ENCODE measurements at places on chromosomes 6 and 20.

DNA sequence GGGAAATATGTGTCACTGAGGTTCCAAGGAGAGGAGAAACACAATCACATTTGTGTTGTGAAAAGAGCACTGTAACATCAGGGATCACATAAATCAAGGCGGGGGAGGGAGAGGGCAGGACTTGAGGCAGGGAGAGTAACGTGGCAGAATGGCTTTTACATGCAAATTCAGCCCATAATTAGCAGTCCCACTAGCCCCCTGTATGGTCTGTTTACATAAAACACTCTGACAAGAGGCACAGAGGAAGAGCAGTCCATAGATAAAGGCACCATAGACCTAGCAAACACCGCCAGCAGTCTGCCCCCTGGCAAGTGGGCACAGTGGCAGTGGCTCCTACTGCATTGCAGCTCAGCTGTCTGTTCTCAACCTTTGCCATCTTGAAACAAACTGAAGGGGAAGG, 82.7 kb downstream of the LYRM2 start:
- no peak for DNase-seq

GRCh38 chr20:48336597-48336996, 491.2 kb downstream of the PREX1 start:
- DNase-seq = no peak

GRCh38 chr6:83436674-83437073, 5.8 kb upstream of the ME1 start:
- no peak for DNase-seq

GRCh38 chr6:150196942-150197745, 54.3 kb downstream of the PPP1R14C start:
- DNase-seq = no peak

GRCh38 chr6:3371222-3371949, 85.5 kb downstream of the SLC22A23 start:
- DNase-seq = no peak

DNA sequence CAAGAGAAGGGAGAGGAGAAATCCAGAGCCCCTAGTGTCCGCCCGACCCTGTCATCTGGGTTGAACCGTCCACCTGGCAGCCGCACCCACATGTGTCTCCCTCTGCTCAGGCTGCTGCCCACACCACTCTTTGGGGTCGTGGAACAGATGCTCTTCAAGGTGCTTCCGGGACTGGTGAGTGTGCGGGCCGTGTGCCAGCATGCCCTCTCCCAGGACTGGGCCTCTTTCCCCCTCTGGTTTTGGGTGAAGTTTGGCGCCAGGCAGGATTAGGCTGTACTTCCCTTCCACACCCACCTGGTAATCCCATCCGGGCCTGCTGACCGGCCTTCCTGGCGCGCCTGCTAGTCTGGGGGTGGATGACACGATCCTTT, 7.9 kb downstream of the BPIFB3 start:
- DNase-seq = no peak

- DNase-seq = no peak
These were observed 32.3 kb downstream of the SNAP25 start for GRCh38 chr20:10250902-10251301.

GRCh38 chr6:32081168-32081990, 27.8 kb downstream of the TNXB start:
- DNase-seq = peak; percentile 96

DNA sequence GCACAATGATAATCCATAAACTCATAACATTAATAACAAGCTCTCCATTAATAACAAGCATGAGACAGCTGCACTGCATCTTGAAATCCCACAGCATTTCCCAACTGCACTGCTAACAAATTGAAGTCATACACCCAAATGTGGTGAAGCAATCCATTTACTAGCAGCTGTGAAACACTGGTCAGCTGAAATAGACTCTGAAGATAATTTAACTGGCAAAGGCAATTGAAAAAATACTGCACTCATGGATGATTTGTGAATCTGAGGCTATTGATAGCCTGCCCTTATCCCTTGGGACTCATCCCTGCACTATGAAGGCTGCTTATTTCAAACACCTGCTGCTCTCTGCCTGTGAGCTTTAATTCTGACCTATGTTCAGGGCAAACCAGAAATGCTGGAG, 49.1 kb upstream of the PLCB1 start:
- no peak for DNase-seq

- no peak for DNase-seq
These were observed 217.9 kb downstream of the PLCB4 start for GRCh38 chr20:9286501-9287461.

GRCh38 chr6:31776989-31777666, at the start of gene VWA7:
TSS of gene VWA7 (minus strand) at chr6:31777328. CDS start at chr6:31776779, 549 bp downstream.
- peak; percentile 90 for DNase-seq

- DNase-seq = no peak
These were observed 67.2 kb upstream of the RNF146 start for GRCh38 chr6:127199470-127199869.

DNA sequence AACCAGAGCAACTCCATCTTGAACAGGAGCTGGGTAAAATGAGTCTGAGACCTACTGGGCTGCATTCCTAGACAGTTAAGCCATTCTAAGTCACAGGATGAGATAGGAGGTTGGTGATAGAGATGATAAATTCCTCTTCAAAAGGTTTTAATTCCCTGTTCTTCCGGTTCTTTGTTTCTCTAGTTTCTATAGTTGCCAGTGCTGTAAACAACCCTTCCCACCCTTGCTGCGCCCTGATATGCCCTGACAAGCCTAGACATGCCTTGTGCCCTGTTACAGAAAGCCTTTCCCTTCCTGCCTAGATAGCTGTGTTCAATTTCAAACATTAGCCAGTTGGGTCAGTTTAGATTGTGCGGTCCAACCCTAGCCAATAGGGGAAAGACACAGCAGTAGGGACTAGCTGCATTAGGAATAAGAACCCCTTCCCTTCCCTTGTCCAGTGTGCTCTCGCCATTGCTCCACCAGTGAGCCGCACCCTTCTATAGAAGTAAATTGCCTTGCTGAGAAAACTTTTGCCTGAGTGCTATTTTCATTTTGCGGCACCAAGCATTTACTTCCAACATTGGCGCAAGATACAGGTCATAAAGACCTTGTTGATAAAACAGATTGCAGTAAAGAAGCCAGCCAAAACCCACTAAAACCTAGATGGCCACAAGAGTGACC, 52.5 kb upstream of the CCN2 start:
- DNase-seq = no peak

DNA sequence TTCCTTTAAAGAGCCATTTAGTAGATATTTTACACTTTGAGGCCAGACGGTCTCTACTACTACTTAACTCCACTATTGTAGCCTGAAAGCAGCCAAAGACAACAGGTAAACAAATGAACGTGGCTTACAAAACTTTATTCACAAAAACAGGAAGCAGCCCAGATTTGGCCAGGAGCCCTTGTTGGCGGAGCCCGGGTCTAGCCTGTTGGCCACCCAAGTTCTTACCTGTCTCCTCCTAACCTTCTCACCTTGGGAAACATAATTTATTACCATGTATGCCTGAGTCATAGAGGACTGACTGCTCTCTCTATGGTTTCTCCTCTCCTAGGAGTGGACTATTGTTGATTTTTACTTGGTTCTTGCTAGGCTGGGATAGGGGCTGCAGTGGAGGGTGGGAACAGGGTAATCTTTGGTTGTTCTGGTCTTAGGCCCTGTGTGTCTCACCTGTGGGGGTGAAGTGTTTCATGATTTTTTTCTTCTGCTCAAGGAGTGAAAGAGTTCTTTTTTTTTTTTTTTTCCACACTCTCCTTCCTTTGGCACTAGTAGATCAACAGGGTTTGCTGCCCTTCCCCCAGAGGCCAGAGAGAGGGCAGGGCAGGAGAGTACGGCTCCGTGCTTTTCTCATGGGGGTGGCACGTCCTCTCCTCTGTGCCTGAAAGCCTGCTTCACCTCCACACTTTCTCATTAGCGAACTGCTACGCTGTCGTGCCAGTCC, 90.0 kb downstream of the RPP40 start:
- DNase-seq = no peak

DNA sequence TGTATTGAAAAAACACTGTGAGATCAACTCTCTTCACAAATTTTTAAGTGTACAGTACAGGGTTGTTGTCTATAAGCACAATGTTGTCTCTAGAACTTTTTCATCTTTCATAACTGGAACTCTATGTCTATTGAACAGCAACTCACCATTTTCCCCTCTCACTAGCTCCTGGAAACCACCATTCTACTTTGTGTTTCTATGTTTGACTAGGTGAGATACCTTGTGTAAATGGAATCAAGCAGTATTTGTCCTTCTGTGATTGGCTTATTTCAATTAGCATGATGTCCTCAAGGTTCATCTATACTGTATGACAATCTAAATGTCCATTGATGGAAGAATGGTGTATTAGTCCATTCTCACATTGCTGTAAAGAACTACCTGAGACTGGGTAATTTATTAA, 210.1 kb upstream of the FUT9 start:
- DNase-seq = no peak

DNA sequence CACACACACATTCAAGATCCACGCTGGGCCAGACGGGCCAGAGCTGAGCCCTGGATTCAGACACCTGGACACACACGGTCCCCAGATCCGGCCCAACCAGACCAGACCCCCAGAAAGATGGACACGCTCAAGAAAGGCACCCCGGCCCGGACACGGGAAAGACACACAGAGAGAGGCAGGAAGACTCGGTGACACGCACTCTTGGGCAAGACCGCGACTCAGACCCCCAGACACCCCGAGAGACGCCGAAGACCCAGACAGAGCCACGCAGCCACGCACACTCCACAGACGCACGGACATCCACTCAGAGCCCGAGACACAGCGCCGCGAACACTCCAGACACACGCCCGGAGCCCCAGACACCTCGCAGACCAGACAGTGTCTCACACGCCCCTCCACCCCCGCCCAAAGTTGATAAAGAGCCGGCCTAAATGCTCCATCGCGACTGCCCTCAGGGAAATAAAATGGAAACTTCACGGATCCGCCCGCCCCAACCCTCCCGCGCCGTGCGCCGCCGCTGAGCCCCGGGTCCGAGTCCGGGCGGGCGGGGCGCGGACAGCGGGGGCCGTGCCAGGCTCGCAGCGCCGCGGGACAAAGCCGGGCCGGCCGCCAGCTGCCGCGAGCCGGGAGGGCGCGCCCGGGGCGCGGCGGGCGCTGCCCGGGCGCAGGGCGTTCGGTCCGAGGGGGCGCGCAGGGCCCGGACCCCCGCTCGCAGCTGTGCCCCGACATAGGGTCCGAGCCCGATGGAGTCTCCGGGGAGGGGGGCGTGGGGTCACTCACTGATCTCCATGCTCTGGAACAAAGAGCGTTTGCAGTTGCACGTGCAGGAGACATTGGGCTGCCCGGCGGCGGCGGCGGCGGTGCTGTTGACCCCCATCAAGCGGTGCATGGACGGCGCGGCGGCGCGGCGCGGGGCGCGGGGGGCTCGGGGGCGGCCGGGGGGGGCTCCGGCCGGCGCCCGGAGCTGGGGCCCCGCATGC, 831 bp downstream of the PMEPA1 start:
- no peak for DNase-seq

GRCh38 chr6:112786801-112787200, 439.7 kb downstream of the RFPL4B start:
- no peak for DNase-seq

DNA sequence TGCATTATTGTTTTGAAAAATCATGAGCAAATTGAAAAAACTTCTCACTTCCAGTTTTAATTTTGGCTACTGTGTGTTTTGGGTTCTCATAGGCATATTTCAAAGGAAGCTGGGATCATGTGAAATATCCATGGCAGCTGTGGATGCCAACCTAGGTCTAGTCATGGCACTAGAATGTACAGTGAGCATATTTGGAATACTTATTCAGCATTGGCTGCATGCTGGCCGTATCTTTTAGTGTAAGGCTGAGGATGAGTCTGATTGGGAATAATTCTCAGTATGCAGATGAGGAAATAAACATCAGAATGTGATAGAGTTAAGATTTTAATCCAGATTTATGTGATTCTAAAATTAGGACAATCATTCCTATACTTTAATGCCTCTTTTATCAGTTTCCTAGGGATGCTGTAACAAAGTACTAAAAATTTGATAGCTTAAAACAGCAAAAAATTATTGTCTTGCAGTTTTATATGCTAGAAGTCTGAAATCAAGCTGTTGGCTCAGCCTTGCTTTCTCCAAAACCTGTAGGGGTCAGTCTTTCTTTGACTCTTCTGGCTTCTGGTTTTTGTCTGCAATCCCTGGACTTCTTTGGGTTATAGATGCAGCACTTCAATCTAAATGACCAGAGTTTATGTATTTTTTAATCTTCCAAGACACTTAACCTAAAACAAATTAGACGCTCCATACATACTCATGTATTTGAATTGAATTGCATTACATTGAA, 37.7 kb upstream of the DEFB112 start:
- peak; percentile 46 for DNase-seq

DNA sequence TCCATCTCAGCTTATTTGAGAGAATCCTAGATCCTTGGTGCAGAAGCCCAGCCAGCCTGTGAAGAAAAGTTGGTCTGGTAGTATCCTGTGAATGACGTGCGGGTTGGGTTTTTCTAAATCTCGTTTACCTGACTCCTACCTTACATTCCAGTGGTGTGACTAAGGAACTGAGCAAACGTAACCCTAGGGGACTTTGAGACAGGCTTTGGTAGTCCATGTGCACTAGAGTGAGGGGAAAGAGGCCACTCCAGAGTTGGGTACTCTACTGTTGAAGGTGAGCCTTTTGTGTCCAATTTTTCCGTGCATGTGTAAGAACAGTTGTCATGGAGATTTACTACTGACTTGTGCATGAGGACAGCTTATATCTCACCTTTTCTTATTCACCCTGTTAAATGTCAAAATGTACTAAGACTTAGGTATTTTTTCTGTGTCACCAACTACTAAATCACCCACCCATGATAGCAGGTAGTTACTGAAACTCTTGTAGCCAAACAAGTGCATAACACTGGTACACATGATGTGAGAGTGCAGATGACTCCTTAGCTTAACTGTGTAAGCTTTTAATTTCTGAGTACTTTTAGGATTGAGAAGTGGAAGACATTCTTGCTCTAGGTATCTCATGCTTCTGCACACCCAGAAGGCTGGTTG, 26.3 kb upstream of the PLCG1 start:
- DNase-seq = no peak

DNA sequence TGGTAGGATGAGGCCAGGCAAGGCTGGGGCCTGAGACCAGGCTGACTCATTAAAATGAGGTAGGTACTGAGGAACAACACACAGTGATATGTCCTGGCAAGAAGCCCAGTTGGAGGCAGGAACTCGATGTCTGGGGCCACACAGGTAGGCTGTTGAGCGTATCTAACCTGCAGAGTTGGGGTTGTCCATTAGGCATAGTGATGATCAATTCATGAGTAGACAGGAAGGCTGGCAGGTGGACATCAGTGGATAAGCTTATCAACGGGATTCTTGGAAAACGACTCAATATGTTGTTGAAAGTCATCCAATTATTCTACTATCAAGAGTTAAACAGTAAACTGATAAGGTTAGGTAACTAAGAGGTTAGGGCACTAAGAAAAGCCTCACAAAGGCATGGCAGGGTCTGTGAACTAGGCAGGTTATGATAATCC, 193.2 kb upstream of the COL21A1 start:
- peak; percentile 17 for DNase-seq

DNA sequence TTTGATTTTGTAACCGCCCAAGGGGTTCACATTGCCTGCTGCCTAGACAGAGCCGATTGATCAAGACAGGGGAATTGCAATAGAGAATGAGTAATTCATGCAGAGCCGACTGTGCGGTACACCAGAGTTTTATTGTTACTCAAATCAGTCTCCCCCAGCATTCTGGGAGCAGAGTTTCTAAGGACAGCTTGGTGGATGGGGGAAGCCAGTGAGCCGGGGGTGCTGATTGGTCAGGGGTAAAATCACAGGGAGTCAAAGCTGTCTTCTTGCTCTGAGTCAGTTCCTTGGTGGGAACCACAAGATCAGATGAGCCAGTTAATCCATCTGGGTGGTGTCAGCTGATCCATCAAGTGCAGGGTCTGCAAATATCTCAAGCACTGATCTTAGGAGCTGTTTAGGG, 60.0 kb upstream of the EZR start:
- DNase-seq = no peak

Measured in urothelium cell line (cell line).